ENCODE measurements at places on chromosomes 1 and 21. TPM values are rescaled to one million over a fixed set of nuclear protein-coding genes. Genes with fewer than 3 reads are reported as not detected.

GRCh38 chr21:46066591-46067331 lies 31.2 kb upstream of the COL6A2 start:
- DNase-seq: peak; percentile 74

DNA sequence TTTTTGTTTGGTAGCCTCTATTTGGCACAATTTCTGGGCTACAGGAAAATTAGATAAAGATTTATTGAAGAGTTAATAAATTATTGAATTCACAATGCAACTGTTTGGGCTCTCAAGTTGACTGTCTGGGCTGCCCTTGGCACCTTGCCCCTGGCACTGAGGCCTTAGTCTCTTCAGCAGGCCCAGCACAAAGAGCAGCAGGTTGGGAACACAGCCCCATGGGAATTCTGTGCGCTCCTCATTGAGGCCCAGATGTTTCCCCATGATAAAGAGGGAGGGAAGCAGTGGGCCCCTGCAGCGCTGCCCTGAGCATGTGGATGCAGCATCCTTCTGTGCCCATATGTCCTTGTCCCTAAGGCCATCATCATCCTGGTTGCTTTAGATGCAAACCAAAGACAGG lies 2.9 kb downstream of the CRNN start:
- no peak for DNase-seq

- no peak for DNase-seq
Observed at GRCh38 chr1:179493323-179493722, 82.4 kb downstream of the NPHS2 start.

DNA sequence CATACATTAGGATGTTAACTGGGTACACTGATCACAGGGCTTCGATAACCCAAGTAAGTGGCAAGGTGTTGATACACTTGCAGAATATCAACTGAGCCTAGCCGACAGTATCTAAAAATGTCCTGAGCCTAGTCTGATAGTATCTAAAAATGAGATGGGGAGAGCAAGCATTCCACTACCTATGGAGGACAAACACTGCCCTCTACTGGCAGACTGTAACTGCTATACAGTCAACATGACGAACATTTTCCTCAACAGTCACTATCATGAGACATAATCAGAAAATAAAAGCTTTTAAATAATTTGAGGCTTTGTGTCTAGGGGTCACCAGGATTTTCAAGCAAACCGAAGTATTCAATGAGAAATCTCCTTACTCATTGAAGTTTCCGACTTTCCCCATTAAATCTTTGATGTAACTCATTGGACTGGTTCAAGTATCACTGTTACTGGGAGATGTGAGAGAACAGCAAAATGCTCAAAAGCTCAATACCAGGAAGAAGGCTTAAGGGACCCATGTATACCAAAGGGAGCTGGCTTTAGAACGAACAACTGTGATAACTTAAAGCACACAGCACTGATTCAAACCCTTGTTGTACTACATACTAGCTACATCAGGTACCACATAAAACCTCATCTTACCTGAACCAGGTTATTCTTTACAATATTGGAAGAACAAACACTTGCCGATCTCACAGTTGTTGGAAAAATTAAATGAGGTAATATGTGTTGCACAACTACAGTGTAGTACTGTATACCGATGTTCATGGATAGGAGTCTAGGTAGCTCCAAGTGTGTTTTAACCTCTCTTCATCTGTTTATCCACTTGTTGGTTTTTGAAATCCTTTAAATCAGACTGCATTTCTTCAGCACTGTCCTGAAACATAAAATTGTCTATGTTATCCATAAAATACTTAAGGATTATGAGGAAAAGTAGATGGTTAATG lies 31.1 kb upstream of the SLC45A3 start:
- no peak for DNase-seq

GRCh38 chr1:87497380-87498203 lies 168.9 kb downstream of the LMO4 start:
- DNase-seq: no peak

DNA sequence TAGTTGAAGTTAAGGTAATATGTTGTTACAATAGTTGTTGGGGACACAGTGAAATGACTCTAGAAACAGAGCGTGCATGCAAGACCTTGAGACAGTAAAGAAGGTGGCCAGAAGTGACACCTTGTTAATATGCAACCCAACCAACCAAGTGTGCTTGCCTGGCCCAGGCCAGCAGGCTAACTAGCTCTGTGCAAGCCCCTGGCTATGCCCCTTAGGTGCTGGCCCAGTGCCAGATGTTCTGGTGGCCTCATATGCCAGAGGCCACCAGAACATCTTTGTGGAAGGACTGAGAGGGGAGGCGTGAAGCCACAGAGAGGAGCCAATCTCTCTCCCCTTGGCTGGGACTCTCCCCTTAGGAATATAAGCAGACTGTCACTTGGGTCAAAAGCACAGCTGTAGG lies 111.2 kb upstream of the JUN start:
- DNase-seq: peak; percentile 60

GRCh38 chr1:2288816-2289536 lies 60.9 kb downstream of the SKI start:
- DNase-seq: peak; percentile 70

GRCh38 chr1:162571696-162572095 lies 10.2 kb downstream of the UAP1 start:
- no peak for DNase-seq

DNA sequence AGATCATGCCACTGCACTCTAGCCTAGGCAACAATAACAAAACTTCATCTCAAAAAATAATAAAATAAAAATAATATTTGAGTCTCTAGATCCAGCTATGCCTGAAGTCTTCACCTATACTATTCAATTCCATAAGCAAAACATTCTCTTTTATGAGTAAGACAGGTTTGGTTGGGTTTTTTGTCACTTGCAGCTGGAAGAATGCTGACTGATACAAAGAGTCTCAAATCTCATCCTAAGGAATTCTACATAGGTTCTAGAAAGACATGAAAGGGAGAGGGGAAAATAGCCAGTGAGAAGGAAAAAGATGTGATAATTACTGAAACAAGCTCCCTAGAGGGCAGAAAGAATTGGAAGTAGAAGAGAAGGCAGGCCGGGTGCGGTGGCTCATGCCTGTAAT lies 30.4 kb upstream of the MED18 start:
- DNase-seq: no peak

DNA sequence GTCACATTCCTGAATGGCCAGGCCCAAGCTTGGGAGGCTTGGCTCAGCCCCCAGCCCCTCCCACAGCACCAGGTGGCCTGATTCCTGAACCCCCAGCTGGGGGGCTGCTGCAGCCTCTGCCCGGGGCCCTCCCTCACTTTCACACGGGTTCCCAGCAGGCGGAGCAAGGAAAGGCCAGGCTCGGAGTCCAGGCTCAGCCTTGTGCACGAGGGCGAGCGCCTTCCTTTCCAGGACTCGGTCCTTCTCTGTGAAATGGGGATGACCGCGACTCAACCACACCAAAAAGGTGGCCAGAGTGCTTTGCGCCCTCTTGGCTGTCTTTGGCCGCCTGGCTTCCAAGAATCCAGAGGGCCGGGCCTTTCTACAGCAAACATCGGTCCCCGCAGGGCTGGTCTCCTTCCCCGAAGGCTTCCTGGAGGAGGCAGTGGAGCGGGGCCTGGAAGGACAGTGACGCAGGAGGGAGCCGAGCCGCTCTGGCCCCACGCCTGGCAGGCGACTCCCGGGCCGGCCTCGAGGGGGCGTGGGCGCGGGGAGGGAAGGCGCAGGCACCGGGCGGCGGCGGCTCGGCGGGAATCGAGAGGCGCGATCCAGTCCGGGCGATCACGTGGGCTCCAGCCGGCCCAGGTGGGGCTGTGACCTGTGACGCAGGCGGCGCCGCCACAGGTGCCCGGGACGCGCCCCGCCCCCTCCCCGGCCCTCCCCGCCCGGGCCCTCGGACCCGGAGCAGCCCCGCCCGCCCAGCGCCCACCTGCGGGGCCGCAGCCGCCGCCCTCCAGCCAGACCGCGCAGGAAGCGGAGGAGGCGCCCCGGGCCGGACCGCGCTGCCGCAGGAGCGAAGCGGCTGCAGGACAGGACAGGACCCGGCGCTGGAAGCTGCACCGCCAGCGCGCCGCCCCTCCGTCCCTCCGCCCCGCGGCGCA lies at the start of gene ARHGEF16:
ARHGEF16 (plus strand) TSS at position 775 of the 920 bp plus-strand sequence. CDS start 8,420 bp downstream, outside the sequence.
- peak; percentile 85 for DNase-seq

GRCh38 chr21:18244671-18245463 lies at the start of gene CHODL:
CHODL (plus strand) TSS chr21:18244833; CDS start chr21:18245224, 391 bp downstream.
- DNase-seq: peak; percentile 60

GRCh38 chr1:223249854-223250631 lies 107.0 kb upstream of the TLR5 start:
- no peak for DNase-seq

- DNase-seq: no peak
Observed at GRCh38 chr1:44147582-44147981, 6.2 kb upstream of the KLF18 start.

DNA sequence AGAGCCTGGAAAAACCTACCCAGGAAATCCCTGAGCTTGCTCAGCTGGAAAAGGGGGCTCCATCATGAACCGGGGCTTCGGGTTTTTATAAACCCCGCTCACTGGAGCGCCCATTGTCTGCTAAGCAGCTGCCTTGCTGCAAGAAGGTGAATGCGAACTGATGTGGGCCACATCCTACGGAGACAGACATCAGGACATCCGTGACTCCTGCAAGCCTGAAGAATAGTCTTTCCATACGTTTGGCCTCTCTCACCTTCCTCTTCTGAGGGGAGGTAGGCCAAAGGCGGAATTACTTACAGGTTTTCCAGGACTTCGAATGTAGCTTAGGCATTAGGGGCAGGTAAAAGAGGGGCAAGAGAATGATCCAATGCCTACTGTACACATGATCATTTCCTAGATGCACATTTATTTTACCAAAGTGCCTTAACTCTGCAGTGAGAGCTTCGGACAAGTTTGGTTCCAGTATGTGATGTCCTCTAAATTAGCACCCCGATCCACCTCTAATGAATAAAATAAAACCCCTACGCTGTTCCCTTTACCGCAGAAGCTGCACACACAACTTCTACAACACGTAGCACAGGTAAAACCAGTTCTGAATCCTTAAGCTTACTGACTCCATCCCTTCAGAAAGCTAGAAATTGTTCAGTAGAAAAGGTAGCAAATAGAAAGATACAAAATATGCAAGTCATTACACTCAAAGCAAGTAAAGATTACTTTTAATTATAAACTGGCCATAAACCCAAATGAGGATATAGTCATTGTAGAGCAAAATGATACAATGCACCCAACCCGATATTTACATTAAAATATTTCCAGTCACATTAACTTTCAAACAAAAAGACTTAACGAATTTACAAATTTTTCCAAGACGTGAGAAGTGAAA lies 866 bp upstream of the SORT1 start:
- DNase-seq: no peak

GRCh38 chr1:57550092-57550491 lies 126.2 kb upstream of the DAB1 start:
- DNase-seq: no peak

- DNase-seq: no peak
Observed at GRCh38 chr1:35506960-35507912, 50.0 kb downstream of the KIAA0319L start.

- no peak for DNase-seq
Observed at GRCh38 chr1:6141592-6141991, 38.5 kb downstream of the CHD5 start.

DNA sequence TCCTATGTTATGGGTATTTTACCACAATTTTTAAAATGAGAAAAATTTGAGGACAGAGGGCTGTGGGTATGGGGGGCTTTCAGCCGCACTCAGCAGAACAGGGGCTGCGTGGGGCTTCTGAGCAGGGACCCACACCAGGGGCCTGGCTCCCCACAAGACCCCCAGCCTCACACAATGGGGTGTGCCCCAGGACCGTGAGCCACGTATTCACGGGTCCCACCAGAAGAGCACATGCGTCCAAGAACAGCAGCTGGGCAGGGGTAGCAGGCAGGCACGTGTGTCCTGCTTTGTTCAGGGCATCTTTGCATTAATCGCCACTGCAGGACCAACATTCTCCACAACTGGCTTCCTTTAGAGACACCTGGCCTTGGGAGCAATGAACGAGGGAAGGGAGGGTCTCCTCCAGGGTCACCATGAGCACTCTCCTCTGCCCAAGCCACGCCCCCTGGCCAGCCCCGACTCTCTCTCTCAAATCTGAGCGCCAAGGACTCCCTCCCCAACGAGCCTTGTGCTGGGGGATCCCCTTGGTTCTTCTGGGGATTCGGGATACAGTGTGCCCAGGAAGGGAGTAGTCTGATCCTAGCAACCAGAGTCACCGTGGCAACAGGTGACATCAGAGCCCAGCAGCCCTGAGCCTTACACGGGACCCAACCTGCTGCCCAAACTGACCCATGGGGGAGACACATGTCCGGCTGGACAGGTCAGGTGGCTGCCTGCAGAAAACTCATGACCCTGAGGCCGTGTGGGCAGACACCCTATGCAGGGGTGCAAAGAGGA lies 7.4 kb upstream of the ARF1 start:
- DNase-seq: peak; percentile 64

Gene COL11A1
- total RNA-seq: not detected

Gene PRAMEF12
- not detected for total RNA-seq

Gene SPTA1
- not detected for total RNA-seq

Gene TTC22
- 0.09 TPM for total RNA-seq

Gene MAP3K7CL
- total RNA-seq: 4.1 TPM

Gene PRR9
- total RNA-seq: not detected
